Tongue (tissue), 3 donors: ENCODE measurements at places on chromosomes 16 and 17. TPM values are rescaled to one million over a fixed set of nuclear protein-coding genes. Genes with fewer than 3 reads are reported as not detected.

CCL17 gene
- total RNA-seq, result not detected

CDH3 gene
- 16.3 TPM for total RNA-seq

G6PC1 gene
- total RNA-seq, result not detected

DNA sequence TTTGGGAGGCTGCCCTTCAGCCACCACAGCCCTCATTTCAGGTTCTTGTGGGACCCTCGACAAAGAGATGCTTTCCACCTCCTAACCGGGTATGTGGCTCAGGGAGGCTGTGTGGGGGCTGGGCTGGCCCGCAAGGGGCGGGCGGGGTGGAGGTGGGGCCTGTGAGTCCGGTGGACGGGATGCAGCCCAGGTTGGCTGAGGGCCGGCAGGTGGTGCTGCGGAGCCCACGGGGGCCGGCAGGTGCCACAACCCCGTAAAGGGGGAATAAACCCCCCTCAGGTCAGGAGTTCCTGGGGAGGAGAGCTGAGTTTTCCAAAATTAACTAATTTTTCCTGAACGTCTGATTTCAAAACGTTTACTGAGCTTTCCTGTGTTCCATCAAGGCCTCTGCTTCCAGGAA is 4.9 kb upstream of the CIAO3 start:
- DNase-seq, result no peak

GRCh38 chr16:61681673-61682072 is 354.6 kb downstream of the CDH8 start:
- no peak for DNase-seq

GRCh38 chr16:57571098-57571497 is 28.7 kb downstream of the ADGRG5 start:
- no peak for DNase-seq

DNA sequence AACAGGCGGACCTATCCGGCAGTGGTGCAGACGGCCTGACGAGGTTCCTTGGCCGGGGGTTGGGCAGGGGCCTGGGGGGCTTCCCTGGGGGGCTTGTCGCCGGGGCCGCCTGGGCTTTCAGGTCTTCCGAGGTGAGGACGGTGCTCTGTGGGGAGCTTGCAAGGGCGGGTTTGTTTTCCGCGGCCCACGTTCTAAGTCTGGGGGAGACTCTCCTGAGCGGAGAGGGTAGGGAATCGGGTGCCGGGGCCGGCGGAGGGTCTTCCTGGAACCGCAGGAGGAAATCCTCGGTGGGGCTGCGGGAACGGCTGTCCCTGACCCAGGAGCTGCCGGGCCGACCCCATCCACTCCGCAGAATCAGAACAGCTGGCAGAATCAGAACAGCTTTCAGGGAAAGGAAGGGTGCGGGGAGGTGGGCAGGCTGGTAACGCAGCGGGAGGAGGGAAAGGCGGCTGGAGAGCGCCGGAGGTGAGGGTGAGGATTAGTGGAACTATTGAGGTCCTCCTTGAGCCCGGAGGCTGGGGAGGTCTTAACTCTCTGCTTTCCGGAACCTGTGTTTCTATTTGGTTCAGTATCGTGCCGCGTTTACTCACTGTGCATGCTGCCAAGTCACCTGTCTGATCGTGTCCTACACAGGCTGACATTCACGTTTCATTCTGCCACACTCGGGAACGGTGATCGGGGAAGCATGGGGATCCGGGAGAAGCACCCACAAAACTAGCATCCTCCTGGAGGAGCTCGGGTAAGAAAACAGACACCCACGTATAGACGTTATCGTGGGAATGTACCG is 28.9 kb downstream of the CPSF4L start:
- peak; percentile 49 for DNase-seq

- DNase-seq, result no peak
Observed at GRCh38 chr16:52456368-52456767, 90.6 kb downstream of the TOX3 start.

DNA sequence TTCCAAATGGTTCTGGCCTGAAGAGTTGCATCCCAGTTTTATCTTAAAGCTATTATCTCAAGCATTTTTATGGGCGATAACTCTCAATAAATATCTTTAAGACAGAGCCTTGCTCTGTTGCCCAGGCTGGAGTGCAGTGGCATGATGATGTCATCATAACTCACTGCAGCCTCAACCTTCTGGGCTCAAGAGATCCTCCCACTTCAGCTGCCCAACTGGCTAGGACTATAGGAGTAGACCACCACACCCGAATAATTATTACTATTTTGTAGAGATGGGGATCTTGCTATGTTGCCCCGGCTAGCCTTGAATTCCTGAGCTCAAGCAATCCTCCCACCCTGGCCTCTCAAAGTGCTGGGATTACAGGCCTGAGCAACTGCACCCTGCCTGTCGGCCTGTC is 26.1 kb upstream of the CYTH1 start:
- DNase-seq, result no peak

DNA sequence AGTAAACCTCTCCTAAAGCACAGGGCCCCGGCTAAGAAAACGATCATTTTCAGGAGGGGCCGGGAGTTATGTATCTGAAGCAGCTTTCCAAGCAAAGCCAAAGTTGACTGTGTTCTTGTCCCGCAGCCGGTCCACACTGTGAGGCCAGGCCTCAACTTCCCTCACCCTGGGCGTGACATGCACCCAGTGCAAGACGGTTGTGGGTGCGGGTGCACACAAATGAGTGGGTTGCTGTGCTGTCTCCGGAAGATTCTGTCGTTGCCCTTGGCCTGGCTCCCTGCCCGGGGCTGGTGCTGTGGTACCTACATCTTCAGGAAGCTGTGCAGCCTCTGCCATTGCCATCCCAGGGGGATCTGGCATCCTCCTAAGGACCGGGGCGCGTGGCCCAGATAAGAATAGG is 16.6 kb downstream of the MLYCD start:
- DNase-seq, result no peak

GRCh38 chr17:72624652-72625051 is 467.8 kb downstream of the SLC39A11 start:
- no peak for DNase-seq

DNA sequence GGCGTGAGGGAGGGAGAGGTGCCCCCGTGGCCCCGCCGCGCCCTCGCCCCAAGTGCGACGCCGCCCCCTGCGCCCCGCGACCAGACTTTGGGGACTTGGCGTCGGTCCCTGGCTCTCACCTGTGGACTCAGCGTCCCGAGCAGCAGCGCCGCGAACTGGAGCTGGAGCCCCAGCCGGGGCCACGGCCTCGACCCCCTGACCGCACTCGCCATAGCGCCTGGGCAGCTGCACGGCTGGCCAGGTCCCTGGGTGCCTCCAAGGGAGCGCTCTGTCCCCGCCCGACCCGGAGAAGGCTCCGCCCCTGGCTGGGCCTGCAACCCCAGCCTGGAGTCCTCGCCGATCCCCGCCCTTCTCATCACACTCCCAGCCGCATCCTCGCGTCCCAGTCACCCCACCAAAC is at the start of gene ERN2:
Gene ERN2, minus strand, starts transcription at position 247 of the 400 bp plus-strand sequence. Its CDS starts 35 bp downstream, at position 212.
- DNase-seq, result no peak

GRCh38 chr16:67250045-67250327 is 1.2 kb downstream of the SLC9A5 start:
- no peak for DNase-seq
